ENCODE measurements at places on chromosomes 7 and 10.

DNA sequence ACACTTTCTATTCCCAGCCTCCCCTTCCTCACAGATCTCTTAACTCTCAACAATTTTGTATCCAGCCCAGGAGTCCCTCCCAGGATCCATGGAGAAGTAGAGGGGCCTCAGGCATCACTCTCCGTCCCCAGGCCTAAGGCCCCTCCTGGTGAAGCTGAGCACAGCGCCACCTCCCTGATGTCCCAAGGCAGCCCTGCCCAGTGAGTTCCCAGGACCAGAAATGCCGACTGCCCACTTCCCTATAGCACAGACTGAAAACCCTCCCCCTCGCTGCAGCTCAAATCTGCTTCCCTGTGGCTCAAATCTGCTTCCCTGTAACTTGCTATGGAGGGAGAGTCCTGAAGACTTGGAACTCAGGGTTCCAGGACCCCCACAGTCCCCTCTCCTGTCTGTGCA, 35.6 kb downstream of the YKT6 start:
- no peak overlapping the region for H3K27ac ChIP-seq
- H3K4me1 ChIP-seq: peaks cover 5% of the 10 kb centered on the region
- H3K27me3 ChIP-seq: peaks cover 32% of the 10 kb centered on the region
- no peaks in the 10 kb centered on the region for H3K36me3 ChIP-seq
- H3K4me3 ChIP-seq: no peak overlapping the region

GRCh38 chr10:61965703-61966395, 64.3 kb downstream of the ARID5B start:
- H3K36me3 ChIP-seq: no peaks in the 10 kb centered on the region
- DNase-seq: no peak
- no peaks in the 10 kb centered on the region for H3K27me3 ChIP-seq
- no peak overlapping the region for H3K27ac ChIP-seq
- no peak overlapping the region for H3K4me3 ChIP-seq

- H3K4me1 ChIP-seq: peaks cover 23% of the 10 kb centered on the region
- H3K27me3 ChIP-seq: no peaks in the 10 kb centered on the region
- no peak overlapping the region for H3K27ac ChIP-seq
- no peak overlapping the region for H3K4me3 ChIP-seq
- DNase-seq: no peak
Observed at GRCh38 chr7:2608921-2609411, 22.8 kb upstream of the TTYH3 start.

- no peak overlapping the region for H3K27ac ChIP-seq
- no peaks in the 10 kb centered on the region for H3K27me3 ChIP-seq
- H3K4me3 ChIP-seq: no peak overlapping the region
Observed at GRCh38 chr7:22686620-22687019, 40.4 kb upstream of the IL6 start.

DNA sequence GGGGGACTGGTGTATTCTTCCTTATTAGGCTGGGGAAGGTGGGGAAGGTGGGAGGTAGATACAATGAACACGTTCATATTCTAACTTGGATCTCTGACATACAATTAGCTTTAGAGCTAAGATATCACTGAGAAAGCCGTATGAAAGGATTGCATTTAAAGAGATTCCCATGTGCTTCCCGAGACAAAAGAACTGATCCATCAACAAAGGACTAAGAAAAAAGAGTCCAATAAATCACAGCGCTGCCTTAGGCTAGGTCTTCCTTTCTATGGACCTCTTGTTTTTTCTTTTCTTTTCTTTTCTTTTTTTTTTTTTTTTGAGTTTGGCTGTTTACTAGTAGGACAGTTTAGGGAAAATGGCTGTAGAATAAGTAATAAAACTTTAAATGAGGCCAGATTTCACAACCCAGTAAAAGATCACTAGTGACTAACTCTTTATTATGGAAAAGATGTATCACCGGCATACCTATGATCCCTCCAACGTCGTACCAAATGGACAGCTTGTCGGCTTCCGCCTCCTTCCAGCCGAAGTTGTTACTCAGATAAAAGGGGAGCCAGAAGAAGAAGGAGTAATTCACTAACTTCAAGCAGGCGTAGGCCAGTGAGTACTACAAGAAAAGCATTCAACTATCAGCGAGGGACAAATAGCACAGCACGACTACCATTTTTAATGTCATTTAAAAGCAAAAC, 50.0 kb downstream of the SLC37A3 start:
- no peak for DNase-seq
- H3K27ac ChIP-seq: no peak overlapping the region
- peaks cover 79% of the 10 kb centered on the region for H3K36me3 ChIP-seq
- H3K4me1 ChIP-seq: peaks cover 12% of the 10 kb centered on the region
- H3K27me3 ChIP-seq: no peaks in the 10 kb centered on the region

- no peak overlapping the region for H3K27ac ChIP-seq
- peaks cover 7% of the 10 kb centered on the region for H3K4me1 ChIP-seq
- DNase-seq: no peak
- no peaks in the 10 kb centered on the region for H3K36me3 ChIP-seq
- H3K4me3 ChIP-seq: no peak overlapping the region
Observed at GRCh38 chr10:123129618-123130271, 6.0 kb upstream of the HMX3 start.

Measured in neuronal stem cell (in vitro differentiated cells).